ENCODE measurements at places on chromosomes 1 and 21. TPM values are rescaled to one million over a fixed set of nuclear protein-coding genes. Genes with fewer than 3 reads are reported as not detected.

- DNase-seq: peak; percentile 9
Observed at GRCh38 chr1:97137862-97138514, 416.4 kb downstream of the PTBP2 start.

GRCh38 chr1:188670837-188671236 lies 1806.8 kb downstream of the BRINP3 start:
- DNase-seq: no peak

DNA sequence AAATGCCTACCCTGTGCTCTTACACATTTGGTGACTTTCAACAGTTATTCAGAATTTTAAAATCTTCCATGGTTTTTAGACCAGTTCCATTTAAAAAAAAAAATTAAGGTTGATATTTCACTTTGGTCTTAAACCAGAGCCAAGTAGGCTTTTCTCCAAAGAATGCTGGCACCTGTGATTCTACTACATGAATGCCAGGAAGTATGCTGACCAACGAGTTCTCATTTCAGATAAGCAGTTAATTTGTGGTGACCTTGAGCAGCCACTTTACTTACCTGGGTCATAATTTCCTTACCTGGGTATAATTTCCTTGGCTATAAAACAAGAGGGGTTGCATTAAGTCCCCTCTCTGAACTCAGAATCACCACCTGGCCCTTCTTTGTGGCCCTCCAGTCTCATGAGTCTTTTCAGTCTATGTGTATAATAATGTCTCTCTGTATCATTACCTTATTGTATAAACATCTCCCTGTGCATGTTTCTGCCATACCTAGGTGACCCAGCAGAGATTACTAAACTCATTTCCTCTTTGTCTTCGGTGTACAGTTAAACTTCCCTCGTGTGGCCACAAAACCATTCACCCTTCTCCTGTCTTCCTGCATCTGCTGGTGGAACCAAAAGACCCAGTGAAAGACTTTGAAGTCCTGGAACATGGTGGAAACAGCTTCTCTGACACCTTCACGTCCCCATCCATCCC lies 139.1 kb upstream of the DPT start:
- DNase-seq: no peak

- DNase-seq: no peak
Observed at GRCh38 chr1:33177996-33178540, 3.8 kb downstream of the TRIM62 start.

DNA sequence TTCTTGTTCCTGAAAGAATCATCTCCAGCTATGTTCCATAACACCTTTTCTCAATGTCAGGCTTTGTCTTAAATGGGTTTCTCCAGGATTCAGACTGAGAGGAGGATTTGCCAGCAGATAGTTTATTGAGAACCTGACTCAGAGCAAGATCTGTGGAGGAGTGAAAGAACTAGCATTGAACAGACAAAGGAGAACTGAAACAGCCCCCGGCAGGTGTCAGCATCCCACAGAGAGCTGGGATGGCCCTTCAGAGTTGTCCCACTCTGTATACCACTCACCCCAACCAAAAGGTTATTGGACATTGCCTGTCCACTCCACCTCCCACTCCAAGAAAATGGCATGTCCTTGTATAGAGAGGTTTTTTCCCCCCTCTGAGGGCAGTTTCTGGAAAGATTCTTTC lies 270.7 kb downstream of the PAPPA2 start:
- DNase-seq: no peak

GRCh38 chr1:110155878-110156522 lies 5.7 kb downstream of the SLC6A17 start:
- DNase-seq: no peak

- DNase-seq: peak; percentile 67
Observed at GRCh38 chr1:47432071-47433036, 5.5 kb upstream of the FOXD2 start.

GRCh38 chr1:166064313-166064926 lies 102.4 kb downstream of the FAM78B start:
- no peak for DNase-seq

- no peak for DNase-seq
Observed at GRCh38 chr1:85609976-85610375, 29.4 kb downstream of the CCN1 start.

DNA sequence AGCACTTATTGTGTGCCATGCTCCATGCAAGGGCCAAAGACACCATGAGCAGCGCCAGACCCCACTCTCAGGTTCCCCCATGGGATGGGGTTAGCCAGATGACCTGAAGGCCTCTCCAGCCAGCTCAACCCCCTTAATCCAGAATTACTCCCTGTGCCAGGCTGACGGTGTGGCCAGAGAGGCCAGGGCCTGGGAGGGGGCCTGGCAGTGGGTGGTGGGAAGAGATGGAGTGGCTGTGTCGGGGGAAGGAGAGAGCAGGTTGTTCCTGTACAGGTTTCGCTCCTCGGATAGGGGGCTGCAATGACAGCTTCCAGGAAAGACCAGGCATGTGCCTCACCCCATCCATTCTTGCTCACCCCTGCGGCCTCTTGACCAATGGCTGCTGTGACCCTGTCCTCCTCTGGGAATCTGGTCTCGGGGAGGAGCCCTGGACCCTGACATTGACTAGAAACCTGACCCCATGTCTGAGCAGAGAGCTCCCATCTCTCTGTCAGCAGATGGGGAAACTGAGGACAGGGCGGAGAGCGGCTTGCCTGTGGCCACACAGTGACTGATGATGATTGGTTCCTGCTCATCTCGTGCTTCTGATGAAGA lies 345.3 kb downstream of the MATN1 start:
- no peak for DNase-seq

DNA sequence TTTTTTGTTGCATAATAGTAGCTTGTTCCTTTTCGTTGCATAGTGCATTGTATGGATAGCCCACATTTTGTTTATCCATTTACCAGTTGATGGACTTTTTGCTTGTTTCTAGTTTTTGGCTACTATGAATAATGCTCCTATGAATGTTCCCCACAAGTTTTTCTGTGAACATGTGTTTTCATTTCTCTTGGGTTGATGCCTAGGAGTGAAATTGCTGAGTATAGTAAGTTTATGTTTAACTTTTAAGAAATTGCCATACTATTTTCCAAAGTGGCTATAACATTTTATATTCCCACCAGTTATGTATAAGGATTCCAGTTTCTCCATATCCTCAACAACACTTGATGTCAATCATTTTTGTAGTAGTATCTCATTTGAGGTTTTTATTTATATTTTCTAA lies 84.8 kb upstream of the CACYBP start:
- DNase-seq: no peak

DNA sequence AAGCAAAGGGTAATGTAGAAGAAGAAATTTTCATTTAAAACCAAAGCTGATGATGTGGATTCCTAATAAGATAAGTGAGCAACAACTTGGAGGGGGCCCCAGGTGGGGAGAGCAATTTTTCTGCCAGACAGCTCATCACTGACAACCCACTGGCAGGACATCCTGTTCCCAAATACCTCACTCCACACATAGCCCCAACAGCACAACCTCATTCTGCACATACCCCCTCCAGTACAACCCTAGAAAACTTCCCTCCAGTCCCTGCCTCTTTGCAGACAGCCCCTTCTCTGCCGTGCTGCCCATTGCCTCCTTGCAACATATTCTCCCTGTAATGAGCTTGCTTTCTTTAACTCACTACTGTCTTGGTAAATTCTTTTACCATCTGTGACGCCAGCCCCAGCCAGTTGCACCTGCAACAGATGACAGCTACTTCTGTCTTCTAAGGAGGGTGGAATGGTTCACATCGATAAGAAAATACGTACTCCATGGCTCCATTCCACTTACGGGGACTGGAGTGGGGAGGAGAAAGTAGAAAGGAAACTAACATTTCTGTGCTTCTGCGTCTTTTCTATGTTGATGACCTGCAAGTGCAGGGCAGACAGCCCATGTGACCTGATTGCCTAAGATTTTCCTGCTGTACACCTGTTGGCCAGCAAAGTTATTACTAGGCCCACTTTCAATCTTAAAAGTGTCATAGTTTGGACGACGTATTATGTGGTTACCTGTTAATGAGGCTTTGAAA lies 14.7 kb downstream of the RHEX start:
- DNase-seq: no peak

DNA sequence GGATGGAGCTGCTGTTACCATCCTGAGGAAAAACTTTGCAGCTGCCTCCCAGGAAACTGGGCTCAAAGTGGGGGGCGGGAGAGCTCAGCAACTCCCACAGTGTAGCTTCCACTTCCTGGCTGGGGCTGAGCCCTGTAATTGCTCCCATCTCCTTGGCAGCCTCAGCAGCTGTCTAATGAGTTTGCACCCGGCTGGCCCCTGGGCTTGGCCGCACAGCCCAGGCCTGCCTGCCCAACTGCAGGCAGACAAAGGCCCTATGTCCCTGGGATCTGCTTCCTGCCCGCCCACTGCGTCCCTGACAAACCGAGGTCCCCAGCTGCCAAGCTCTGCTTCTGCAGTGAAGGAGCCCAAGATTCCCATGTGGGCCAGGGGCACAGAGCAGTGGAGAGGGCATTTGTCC lies 30.1 kb downstream of the EDN2 start:
- peak; percentile 24 for DNase-seq

DNA sequence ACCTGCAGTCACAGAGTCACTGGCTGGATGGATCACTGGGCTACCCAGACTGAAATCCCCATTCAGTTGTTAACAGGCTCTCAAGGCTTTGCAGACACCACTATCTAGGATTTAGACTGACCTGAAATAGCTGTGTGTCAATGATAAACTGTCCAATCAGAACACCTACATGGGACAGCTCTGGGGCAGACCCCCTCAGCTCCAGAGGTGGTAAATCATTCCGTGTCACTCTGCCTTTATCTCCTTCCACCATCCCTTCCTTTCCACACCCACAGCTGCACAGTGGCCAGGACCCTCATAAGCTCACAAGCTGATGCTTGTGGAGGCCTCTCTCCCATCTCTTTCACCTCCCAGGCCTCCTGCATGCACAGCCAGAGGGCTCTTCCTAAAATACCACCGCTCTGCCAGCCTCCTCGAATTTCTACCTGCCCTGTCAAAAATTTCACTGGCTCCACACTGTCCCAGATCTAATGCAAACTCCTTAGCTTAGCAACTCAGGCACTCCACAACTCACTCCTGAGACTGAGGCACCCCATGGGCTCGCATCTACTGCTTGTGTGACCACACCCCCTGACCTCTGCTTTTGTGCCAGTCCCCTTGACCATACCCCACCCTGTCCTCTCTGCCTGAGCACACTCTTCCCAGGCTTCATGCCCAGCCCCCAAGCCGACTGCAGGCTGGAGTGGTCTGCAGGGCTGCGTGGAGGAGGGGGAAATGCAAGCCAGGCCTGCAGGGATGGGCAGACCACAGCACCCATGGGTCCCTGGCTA lies 5.8 kb downstream of the CAPZB start:
- DNase-seq: no peak

GRCh38 chr1:87061742-87062156 lies 147.3 kb downstream of the HS2ST1 start:
- DNase-seq: no peak

- DNase-seq: peak; percentile 50
Observed at GRCh38 chr1:44847845-44848244, 4.8 kb upstream of the PTCH2 start.

DNA sequence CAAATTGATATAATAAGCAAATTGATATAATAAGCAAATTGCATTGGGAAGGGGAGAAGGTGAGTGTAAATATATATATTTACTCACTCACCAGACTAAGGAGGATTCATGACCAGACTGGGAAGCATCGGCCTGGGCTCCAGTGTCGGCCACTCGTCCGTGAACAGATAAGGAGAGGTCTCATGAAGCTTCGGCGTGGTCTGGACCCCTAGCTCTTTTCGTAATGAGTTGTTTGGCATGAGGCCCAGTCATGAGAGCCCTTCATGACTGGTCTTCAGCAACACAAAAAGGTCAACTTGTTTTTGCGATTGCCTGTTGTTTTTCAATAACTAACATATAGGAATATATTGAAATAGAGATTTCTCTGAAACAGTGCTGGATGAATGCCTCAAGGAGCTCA lies 222.9 kb upstream of the KCNK2 start:
- no peak for DNase-seq

DNA sequence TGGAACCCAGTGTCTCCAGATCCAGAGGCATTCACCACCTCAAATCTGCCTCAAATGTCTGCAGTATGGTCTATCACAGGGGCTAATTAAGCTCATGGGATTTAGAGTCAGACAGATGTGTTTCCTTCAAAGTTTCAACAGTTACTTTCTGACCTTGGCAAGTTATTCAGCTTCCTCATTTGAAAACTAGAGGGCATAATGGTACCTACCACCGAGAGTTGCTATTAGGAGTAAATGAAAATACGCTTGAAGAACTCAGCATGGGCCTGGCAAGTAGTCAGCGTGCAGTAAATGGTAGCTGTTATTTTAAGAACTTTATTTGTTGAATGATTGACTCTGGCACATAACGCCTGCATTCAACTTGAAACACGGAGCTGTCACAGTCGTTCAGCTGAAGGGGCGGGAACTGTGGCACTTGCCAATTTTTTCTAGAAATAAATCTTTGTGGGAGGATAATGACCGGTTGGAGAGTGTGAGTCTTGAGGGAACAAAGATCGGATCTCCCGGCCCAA lies 1.2 kb upstream of the CAP1 start:
- peak; percentile 53 for DNase-seq

GRCh38 chr1:62058956-62059355 lies 135.7 kb upstream of the L1TD1 start:
- DNase-seq: no peak

- no peak for DNase-seq
Observed at GRCh38 chr1:156936191-156936590, 15.8 kb downstream of the LRRC71 start.

- no peak for DNase-seq
Observed at GRCh38 chr1:204190212-204191211, 5.8 kb downstream of the KISS1 start.

GRCh38 chr1:234933475-234933874 lies 195.2 kb downstream of the TOMM20 start:
- DNase-seq: no peak

- DNase-seq: no peak
Observed at GRCh38 chr1:246462986-246463385, 44.1 kb downstream of the SMYD3 start.

DNA sequence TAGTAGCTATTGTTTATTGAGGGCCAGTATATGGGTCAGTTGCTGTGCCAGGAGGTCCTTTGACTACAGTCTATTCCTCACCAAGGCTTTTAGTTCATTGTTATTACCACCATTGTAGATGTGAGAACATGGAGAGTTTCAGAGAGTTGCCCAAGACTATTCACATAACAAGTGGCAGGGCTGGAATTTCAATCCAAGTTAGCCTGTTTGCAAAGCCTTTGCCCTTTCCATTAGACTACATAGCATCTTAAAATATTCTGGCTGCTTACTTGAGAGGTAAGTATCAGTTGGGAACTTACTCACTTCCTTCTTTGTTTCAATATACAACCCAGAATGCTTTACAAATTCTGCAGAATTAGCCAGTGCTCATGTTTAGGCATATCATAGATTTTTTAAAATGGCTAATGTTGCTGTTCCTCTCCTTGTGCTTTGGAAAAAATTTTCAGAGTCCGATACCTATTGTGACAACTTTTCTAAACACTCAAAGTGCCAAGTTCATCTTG lies 141.2 kb downstream of the FGGY start:
- DNase-seq: no peak

Gene SPRR2D
- not detected for total RNA-seq

Gene WNT3A
- total RNA-seq: not detected

Gene GUCA2B
- total RNA-seq: not detected

Gene SMCP
- not detected for total RNA-seq

Gene TCHH
- not detected for total RNA-seq

Gene CACNA1S
- not detected for total RNA-seq

Gene TMEM269
- total RNA-seq: not detected

Gene RIMS3
- total RNA-seq: 8.9 TPM

Gene RC3H1
- total RNA-seq: 15.4 TPM

Gene TTC39A
- 20.3 TPM for total RNA-seq

Gene RHCE
- total RNA-seq: 0.17 TPM

Gene LCE1F
- total RNA-seq: not detected

Gene TTLL7
- total RNA-seq: not detected

Measured in G401 (cell line).